Colonic mucosa (tissue), 4 donors: ENCODE measurements at places on chromosomes 7 and 10. TPM values are rescaled to one million over a fixed set of nuclear protein-coding genes. Genes with fewer than 3 reads are reported as not detected.

Gene VIPR2
- total RNA-seq, result 0.37 TPM

Gene UPK3BL1
- total RNA-seq, result 9.1 TPM

Gene CACNA2D1
- total RNA-seq, result 9.3 TPM

Gene AQP1
- total RNA-seq, result 47.4 TPM

Gene NKX1-2
- not detected for total RNA-seq

Gene ADD3
- 131 TPM for total RNA-seq

Gene EZH2
- 13.4 TPM for total RNA-seq

Gene PFKP
- total RNA-seq, result 134 TPM

- DNase-seq, result peak; percentile 34
Measured at GRCh38 chr7:42932811-42933591, 825 bp downstream of the MRPL32 start.

GRCh38 chr7:18520450-18521235 lies 25.1 kb downstream of the HDAC9 start:
- no peak for DNase-seq

DNA sequence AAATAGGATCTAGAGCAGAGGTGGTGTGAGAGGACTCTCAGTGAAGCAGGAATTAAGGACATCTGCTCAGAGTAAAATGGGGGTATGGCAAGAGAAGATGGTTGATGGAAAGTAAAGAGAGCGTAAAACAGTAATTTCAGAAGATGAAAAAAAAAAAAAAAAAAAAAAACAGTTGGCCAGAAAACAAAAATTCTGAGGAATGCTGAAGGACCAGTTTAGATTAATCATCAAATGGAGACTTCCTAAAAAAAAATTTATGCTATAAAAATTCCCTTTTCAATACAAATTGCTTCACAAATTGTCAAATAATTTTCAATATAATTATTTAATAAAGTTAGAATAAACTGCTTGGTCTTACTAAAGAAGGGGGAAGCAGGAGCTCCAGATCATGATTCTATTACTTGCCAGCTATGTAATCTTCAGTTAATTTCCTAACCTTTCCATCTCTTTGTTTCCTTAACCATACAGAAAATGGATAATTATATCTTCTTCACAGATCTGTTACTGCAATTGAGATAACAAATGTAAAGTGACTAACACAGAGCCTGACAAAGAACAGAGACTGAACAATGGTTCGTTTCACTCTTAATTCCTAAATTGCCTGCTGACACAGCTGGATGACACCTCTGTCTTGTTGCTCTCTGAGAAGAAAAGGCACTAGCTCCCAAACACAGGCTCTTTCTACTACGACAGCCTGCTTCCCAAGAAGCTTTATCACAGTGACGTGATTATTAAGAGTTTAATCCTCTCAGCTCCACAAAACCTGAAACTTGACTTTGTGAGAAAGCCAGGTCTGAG lies 64.9 kb upstream of the GPR22 start:
- DNase-seq, result no peak

- no peak for DNase-seq
Measured at GRCh38 chr7:31892099-31892829, 177.9 kb downstream of the PDE1C start.

- no peak for DNase-seq
Measured at GRCh38 chr7:15084368-15084767, 181.8 kb upstream of the DGKB start.

DNA sequence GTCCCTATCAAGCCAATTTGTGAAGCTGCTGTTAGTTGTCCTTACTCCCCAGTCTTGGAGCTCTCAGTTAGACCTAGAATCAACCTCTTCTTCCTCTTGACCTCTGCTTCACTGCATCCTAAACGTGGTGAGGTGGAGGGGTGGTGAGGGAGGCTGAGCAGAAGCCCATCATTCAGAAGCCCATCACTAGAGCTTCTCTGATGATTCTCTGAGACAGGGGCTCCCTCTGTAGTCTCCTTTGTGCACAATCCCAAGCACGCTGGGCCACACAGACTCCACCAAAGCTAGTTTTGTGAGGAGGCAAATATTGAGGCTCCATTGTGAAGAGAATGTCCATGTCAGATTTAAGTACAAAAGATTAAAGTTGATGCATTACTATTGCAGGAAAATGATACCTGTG lies 163.8 kb upstream of the PRSS1 start:
- no peak for DNase-seq

GRCh38 chr7:7996568-7996967 lies 28.0 kb downstream of the GLCCI1 start:
- no peak for DNase-seq

GRCh38 chr10:129641351-129641750 lies 174.3 kb downstream of the MGMT start:
- DNase-seq, result no peak

DNA sequence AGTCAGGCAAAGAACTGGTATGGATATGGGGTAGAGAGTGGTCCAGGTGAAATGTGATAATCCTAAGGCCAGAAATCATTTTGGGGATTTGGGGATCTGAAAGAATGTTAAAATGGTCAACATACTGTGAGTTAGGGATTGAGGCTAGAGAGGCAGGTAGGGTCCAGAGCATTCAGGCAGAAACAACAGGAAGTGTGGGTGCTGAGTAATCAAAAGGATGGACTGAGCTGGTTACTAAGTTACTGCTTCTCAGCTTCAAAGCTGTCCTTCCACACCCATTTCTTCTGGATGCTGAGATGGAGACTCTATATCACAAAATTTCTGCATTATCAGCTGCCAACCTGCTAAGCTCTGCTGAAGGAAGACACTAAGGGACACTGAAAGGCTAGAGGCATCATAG lies 30.6 kb upstream of the PRKCQ start:
- no peak for DNase-seq

GRCh38 chr10:80163741-80164341 lies 31.3 kb downstream of the PLAC9 start:
- peak; percentile 70 for DNase-seq

DNA sequence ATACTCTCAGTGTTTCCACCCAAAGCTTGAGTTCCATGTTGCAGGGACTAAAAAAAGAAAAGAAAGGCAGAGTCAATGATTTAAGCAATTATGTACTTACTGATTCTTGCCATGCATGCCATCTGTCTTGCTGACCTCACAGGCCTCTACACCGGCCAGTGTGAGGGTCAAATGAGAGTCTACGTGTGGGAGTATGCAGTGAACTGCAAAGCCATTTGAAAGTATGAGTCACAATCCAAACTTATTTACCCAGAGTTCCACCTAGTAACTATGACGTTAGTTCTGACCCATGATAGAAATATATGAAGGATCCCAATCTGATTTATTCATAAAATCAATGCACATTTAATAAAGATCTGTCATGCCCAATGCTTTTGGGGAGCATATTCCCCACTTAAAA lies 26.5 kb downstream of the PDE1C start:
- DNase-seq, result no peak
